ENCODE measurements at places on chromosomes 12 and 14.

DNA sequence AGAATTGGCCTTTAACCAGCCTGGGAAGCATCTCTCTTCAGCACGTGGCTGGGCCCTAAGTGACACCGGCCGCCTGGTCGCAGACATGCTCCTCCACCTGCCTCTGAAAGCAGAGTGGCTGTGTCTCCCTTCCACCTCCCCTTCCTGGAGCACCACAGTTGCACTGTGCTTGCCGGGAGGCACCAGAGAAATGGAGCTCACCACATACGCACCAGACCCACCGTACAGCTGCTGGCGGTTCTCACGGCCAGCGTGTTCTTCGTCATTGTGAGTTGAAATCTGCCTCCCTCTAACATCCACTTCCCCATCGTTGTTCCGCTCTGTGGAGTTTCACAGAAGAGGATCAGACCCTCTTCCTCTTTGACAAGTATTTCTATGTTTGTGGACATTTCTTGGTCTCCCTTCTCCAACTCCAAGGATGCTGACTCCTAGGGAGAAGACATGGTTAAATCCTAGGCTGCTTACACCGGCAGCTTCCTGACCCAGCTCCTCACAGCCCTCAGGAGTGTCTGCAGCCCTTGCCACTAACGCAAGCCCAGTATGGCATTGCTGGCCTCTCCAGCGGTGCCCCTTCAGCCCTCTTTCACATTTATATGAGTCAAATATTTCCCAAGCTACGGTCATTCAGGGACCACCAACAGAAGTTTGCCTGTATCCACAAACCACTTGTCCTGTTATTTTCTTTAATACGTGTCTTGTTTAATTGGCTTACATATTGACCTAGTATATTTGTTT is 11.5 kb upstream of the KRT5 start:
- no peak for DNase-seq

GRCh38 chr14:53516261-53516774 is 363.2 kb upstream of the DDHD1 start:
- DNase-seq: no peak

- no peak for DNase-seq
Measured at GRCh38 chr12:32891956-32892355, 4.6 kb downstream of the PKP2 start.

DNA sequence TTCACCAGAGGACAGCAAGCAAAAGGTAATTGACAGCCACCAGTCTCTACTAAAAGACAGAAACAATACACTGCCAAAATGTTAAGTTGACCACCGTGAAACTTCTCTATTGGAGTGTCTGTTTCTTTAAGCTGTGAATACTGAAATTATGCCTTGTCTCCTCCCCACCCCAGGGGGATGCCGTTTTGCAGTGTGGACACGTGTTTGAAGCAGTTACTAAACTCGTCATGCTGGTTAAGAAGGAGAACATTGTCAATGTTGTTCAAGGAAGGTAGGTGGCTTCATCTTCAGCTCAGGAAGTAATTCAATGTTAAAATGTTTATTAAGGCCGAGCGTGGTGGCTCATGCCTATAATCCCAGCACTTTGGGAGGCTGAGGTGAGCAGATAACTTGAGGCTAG is 32.8 kb downstream of the KCTD10 start:
- DNase-seq: no peak

GRCh38 chr14:68476212-68477109 is 316.4 kb downstream of the ZFP36L1 start:
- no peak for DNase-seq

DNA sequence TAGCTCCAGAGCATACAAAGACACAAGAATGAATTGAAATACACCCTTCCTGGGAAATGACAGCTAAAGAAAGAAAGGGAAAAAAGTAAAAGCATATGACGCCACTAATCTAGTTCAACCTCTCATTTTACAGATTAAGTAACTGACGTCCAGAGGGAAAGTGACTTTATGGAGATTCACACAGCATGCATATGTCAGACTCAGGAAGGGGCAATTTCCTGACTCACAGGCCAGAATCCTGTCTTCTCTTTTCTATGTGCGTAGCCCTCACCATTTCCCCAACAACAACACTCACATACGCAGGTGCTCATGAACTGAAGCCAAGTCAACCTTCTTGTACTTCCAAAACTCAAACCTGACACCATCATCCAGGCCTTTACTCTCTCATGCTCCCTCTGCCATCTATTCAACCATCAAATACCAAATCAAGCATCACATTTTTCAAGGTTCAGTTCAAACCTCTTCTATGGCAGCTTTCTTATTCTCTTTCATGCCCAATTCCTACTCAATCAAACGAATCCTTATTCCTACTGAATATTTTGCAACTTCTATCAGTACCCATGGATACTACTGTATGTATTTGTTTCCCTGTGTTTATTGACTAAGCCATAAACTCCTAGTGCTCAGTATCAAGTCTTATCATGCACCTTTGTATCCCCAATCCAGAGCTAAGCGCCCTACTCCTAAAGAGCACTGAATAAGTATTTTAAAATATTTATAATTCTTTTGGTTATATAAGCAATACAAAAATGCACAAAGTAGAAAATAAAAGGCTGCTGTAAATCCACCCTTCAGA is 52.8 kb downstream of the STXBP6 start:
- no peak for DNase-seq

DNA sequence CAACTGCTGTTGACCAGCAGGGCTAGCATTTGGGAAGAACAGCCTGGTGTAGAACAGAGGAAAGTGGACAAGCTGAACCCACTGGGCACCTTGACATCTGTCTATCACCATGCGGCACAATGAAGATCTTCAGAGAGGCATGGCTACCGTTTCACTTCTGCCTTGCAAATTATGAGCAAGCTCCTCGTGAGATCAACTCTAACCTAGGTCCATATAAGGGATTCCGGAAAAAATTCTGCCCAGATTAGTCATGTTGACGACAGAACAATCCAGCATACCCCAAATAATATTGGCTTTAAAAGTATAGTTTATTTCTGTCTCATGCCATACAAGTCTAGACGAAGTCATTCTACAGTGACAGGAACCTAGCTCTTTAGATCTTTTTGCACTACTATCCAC is 91.6 kb upstream of the ATF7IP start:
- DNase-seq: no peak

DNA sequence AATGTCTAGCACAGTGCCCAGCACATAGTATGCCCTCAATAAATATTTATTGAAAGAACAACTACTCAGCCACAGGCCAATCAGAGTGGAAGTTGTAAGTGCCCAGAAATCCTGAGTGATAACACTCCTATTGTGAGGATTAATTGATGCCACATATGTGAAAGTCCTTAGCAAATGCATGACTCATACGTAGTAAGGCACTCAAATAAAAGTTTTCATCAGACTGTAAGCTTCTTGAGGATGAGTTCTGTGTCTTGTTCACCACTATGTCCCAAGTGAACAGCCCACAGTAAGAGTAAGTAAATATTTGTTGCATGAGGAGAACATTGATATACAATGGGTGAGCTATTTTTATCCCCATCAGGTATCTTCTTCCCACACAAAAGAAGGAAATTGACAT is 24.7 kb upstream of the ANO6 start:
- DNase-seq: no peak

DNA sequence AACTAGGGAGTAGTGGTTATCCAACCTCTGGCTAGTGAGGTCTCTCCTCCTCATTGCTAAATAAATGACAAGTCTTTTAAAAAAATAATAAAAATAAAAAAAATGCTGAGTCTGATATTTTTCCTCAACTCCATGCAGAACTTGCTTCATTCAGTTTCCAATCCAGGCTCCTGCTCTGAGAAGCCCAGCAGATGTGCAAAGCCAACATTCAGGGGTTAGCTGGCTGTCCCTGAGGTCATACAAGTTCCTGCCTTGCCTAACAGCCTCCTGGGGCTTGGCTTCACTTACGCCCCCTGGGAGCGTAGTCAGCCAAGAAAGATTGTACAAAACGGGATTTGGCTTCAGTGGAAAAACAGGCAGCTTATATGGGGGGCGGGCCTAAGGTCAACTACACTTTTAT is 23.3 kb downstream of the RTRAF start:
- DNase-seq: no peak

DNA sequence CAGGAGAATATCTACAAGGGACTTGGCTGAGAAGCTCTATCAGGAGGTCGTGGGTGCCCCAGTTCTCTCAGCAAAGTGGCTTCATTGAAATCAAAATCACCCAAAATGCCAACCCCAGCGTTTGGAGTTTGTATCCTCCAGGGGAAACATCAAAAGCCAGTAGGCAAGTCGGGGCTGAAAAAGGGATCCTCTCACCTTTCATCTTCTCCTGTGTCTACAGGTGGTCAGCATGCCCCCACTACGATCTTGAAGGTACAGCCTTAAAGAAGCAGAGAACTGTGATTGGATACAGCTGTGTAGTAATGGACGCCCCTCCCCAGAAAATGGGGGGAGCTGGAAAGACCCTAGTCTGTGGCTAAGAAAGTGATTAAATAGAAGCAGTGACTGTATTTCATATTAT is 22.2 kb downstream of the HRK start:
- no peak for DNase-seq

DNA sequence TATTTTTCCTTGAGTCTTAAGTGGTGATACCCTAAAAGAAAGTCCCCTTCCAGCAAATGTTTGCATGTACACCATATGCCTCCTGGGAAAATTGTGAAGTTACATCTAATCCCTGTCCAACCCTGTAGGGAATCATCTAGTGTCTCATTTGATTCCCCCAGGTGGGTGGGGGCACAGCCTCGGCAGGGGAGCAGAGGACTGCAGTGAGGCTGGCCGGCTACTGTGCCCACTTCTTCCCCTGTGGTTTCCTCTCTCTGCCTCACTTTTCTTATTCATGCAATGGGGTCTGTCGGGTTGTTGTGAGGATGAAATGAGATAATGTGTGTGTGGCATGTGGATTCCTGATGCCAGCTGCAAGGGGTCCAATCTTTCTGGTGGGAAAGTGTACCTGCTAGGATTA is 6.0 kb downstream of the PAPLN start:
- DNase-seq: no peak

GRCh38 chr12:132445884-132446632 is 43.9 kb upstream of the FBRSL1 start:
- DNase-seq: no peak
